Umbilical cord (tissue), 2 donors: ENCODE measurements at places on chromosomes 6 and 20.

DNA sequence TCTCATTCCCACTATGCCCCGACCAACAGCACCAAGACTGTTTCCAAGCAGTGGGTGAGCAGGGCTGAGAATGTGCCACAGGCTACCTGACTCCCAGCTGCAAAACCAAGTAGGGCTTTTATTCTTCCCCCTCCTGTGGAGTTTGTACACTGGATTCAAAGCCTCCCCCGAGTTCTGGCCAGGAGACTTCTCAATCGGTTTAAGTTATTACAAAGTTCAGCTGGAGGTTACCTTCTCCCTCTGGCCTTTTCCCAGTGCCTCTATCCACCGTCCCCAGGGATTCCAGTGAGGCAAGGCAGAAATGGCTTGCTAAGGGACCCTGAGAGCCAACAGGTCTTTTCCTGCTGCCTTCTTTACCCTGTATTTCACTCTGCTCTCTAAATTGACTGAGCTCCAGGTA is 217.0 kb downstream of the ADGRG6 start:
- DNase-seq, result no peak

DNA sequence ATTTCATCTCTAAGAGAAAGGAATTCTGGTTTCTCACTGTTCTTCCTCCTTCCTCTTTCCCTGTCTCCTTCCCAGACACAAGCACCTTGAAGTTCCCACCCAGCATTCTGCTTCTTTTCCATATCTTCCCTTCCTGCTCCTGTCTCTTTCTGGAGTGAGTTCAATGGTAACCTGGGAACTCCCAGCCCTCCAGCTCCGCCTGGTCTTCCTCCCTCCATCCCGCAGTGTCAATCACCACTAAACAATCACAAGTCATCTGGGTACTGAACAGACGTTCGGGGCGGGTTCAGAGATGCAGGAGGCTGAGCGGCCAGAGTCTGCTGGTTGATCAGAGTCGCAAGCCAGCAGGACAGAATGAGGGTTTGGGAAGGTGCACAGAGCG is 7.7 kb downstream of the TTBK1 start:
- no peak for DNase-seq

DNA sequence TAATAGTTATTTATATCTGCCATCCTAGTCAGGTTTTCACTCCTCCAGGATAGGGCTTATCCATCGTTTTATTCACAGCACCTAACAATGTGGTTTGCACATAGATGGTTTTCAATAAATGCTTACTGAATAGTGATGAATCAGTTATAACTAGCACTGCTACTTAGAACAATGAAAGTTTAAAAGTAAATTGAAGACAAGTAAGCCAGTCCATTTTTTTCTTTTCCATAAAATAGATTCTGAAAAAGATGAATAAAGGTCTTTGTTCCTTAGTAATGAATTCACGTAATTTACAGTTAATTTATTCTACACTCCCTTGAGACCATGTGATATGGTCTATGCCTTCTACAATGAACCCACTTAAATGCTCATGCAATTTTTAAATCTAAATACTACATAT is 212.5 kb downstream of the RNGTT start:
- no peak for DNase-seq

DNA sequence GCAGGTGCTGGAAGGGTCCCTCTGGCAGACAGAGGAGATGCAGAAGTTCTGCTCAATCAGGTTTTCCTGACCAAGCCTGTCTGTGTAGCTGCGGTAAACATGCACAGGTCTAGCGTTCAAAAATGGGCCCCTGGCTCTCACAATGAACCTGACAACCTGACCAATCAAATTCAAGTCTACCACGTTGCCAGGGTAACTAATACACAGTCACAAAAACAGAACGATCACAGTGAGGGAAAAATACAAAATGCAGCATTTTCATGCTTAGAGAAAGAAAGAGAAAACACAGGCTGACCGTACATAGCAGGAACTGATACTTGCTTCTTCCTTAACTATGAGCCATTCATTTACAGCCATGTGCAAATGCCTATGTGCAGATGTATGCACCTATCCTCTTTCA is 353.1 kb upstream of the TSHZ2 start:
- DNase-seq, result peak; percentile 30

- no peak for DNase-seq
These were observed 674.9 kb downstream of the GRIK2 start for GRCh38 chr6:102068349-102068929.

- DNase-seq, result no peak
These were observed 120.8 kb downstream of the MAFB start for GRCh38 chr20:40568200-40568599.

- DNase-seq, result no peak
These were observed 8.2 kb downstream of the ZFAND3 start for GRCh38 chr6:37827603-37828265.

DNA sequence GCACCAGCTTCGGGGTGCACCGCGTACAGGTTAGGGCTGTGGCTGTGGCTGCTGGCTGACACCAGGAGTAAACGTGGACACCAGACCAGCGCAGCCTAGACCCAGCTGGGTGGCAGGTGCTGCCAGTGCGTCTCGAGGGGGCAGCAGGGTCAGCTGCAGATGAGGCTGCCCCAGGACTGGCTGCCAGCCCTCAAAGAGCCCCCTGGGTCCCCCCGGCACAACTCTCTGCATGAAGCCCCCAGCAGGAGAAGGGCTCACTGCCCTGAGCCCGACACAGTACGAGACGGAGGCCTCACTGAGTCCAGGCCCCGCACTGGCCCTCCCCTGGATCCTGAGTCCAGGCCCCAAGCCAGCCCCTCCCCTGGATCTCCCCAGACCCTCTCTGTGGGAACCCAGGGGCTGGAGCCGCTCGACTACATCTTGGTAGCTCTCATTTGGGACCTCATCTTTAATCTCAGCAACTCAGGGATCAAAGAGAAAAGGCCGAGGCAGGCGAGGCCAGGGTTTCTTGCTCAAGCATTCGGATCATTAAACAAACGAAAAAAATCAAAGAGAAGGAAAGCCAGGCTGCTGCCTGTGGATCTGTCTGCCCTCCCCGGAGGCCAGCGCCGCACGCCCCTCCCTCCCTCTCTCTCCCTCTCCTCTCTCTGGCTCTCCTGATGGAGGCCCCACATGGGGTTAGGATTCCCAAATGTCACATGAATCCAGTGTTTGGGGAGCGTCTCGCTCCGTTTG is 7.0 kb upstream of the NKAIN4 start:
- peak; percentile 95 for DNase-seq

DNA sequence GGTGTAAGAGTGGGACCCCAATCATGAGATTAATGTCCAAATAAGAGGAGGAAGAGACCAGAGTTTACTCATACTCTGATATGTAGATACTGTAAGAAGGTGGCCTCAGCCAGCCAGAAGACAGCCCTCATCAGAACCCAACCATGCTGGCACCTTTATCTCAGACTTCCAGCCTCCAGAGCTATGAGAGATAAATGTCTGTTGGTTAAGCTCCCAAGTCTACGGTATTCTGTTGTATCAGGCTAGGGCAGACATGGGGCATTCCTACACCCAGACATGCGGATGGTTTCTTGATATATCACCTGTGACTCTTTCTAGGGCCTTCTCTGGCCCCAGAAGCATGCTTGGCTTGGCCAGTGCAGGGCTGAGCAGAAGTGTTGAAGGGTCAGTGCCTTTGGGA is 247.4 kb upstream of the RIN2 start:
- no peak for DNase-seq

GRCh38 chr6:1116149-1116548 is 195.7 kb upstream of the FOXQ1 start:
- no peak for DNase-seq

DNA sequence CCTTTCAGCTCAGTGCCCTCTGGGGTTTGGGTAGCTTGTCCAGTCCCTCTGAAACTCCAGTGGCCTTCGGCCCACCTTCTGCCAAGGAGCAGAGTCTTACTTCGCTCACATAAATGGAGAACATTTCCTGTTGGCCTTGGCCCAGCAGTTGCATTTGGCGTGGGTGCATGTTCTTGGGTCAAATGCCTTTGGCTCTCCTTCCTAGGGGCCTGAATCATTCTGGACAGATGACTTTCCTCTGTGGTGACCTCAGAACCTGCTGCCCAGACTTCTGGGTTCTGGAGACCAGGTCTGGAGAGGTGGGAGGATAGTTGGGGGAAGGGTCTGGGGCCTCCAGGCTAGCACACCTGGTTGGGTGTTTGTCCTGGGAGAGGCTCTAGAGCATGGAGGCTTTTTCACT is 29.3 kb downstream of the BCAS4 start:
- DNase-seq, result no peak

GRCh38 chr20:41956338-41957074 is 338.3 kb upstream of the CHD6 start:
- peak; percentile 8 for DNase-seq

GRCh38 chr6:74735304-74735703 is 470.5 kb downstream of the COL12A1 start:
- peak; percentile 25 for DNase-seq

- DNase-seq, result peak; percentile 67
These were observed 130.6 kb upstream of the C6orf118 start for GRCh38 chr6:165439928-165440554.

DNA sequence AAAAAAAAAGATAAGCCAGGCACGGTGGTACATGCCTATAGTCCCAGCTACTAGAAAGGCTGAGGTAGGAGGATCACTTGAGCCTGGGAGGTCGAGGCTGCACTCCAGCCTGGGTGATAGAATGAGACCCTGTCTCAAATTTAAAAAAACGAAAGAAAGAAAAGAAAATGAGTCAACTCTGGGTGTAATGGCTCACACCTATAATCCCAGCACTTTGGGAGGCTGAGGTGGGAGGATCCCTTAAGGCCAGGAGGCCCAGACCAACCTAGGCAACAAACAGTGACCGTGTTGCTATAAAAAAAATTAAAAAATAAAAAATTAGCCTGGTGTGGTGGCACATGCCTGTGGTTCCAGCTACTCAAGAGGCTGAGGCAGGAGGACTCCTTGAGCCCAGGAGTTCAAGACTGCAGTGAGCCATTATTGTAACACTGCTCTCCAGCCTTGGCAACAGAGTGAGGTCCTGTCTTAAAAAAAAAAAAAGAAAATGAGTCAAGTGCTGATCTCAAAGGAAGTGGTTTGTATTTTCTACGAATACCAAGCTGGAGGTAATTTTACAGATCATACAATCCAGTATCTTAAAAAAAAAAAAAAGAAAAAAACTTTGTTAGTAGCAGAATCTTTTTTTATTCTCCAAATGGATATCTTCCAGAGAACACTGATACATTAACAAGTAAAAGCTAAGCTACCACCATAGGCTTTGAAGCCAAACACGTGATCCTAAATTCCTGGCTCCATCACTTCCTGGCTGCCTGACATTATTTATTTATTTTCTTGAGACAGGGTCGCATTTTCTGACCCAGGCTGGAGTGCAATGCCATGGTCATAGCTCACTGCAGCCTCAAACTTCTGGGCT is 5.7 kb downstream of the COMMD7 start:
- DNase-seq, result no peak

DNA sequence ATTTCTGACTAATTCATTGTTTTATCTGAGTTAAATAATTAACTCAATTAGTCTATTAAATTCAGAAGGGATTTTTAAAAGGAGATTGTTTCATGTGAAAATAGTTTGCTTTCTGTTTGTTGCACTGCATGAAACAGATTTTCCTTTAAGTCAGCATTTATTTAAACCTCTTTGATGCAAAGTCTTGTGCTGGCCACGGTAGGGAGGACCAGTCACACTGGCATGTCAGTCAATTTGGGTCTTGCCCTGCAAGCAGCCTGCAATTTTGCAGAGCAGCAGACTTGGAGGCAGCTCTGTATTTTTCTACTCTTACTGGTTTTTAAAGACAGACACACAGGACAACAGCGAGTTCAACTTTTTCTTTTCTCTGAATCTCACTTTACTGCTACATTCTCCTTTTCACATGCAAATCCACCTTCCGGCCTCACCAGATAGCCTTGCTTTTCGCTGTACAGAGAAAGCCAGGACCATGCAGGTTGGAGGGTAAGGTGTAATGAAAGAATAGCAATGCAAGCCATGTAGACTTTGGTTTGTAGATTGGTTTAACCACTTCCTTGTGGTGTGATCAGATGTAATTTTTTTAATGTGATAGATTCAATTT is 689.9 kb upstream of the AGPAT4 start:
- DNase-seq, result no peak

GRCh38 chr6:25623879-25624278 is 28.1 kb upstream of the SCGN start:
- no peak for DNase-seq

DNA sequence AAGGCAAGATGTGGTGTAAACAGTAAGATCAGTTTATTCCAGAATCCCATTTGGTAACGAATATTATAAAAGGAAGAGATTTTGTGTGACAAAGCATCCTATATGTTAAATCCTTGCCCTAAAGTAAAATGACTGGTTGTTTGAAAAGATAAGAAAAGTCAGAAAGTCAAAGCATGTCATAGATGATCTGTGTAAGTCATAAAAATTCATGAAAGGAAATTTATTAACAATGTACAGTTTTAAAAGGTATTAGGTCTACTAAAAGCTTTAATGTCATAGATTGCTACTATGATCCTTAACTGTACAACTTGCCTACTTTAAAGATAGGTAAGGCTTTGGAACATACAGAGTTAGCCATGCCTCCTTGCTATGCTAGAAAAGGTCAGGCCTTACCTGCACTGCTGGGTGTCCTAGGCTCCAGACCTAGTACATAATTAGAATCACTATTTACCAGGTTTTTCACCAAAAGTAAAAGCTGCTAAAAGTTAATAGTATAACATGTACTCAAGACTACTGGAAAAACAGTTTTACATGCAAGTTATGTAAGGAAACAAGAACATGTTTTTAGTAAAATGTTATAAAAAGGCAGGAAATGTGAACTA is 1090.1 kb upstream of the ADGRB3 start:
- no peak for DNase-seq

GRCh38 chr20:48585061-48585870 is 242.5 kb downstream of the PREX1 start:
- DNase-seq, result no peak

DNA sequence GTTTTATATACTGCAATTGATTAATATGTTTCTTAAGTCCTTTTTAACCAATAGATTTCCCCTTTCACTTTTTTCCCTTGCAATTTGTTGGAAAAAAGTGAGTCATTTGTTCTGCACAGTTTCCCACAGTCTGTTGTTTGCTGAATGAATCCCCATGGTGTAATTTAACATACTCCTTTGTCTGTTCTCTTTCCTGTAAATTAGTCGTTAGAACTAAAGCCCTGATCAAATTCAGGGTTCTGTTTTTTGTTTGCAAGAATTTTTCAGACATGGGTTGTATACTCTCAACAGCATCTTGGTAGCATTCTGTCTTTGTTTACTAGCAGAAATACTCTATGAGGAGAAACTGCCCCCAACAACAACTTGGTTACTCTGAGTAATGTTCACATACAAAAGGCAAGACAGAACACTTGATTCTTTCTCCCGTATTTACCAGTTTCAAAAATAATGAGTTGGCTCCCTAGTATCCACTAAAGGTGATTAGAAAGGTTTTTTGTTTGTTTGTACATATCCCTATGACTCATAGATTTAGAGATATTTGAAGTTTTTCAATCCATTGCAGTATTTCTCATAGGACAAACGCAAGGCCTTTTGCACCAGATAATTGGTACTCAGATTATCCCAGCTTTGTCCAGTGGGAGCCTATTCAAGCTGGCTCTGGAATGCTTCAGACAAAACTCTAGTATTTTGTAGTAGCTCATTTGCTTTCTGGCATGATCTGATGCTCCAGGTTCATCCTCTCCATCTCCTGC is 16.5 kb downstream of the BLOC1S5 start:
- DNase-seq, result no peak
